Activated CD4-positive, alpha-beta T cell treated with anti-CD3 and anti-CD28 coated beads for 24 hours (primary cell): ENCODE measurements at places on chromosomes 7 and 10.
A peak's percentile ranks its signal among the peaks of the same experiment; 100 is the strongest.

DNA sequence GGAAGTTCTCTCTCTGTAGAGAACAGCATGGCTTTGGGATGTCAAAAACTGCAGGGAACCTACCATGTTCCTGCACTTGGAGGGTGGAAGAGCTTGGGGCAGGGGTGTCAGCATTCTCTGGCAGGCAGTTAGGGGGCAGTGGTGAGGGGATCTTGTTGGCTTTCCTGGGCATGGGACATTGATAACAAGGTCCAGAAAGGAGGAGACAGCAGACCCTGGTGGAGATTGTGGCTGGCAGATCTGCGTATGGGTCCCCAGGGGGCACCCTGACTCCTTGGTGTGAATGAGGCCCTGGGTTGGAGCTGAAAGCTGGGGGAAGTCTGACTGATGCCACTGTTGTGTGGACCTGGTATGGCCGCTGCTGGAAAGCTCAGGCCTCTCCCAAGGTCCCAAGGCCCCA, 22.9 kb upstream of the CAMK2B start:
- DNase-seq, result no peak

GRCh38 chr10:91103384-91104192, 116.9 kb upstream of the PCGF5 start:
- DNase-seq, result no peak

DNA sequence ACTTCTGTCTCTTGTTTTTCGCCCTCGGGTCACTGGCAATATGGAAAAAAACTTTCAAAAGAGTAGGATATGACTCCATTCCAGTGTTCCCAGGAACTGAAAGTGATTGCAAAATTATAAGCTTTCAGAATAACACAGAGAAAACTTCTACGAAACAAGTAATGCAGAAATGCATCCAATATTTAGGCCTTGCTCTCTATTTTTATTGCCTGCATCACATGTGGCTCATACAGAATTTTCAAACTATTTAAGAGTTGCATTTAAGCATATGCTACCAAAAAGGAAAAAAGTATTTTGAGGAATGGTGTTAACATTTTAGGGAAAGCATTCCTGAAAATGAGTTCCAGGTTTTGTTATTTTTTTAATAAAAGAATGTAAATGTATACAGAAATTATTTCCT, 228.0 kb downstream of the CACNB2 start:
- DNase-seq, result no peak

DNA sequence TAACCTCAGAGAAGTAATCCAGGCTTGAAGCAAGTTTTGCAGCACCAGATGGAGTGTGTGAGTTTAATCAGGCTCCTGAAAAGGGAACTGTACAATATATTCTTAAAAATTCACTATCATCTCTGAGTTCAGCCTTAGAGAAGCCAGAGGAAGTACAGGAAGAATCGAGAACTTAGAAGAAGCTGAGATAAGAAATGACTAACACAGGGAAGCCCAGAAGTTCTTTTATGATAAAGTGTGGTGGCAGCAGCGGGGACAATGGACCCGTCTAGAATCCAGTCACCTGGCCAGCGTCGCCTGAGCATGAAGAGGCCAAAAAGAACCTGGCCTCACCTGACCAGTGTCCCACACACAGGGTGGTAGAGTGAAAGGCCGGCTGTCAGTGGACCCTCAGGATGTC, 161.0 kb downstream of the USP6NL start:
- DNase-seq, result no peak

- no peak for DNase-seq
These were observed 15.8 kb downstream of the CUL1 start for GRCh38 chr7:148714498-148714897.

DNA sequence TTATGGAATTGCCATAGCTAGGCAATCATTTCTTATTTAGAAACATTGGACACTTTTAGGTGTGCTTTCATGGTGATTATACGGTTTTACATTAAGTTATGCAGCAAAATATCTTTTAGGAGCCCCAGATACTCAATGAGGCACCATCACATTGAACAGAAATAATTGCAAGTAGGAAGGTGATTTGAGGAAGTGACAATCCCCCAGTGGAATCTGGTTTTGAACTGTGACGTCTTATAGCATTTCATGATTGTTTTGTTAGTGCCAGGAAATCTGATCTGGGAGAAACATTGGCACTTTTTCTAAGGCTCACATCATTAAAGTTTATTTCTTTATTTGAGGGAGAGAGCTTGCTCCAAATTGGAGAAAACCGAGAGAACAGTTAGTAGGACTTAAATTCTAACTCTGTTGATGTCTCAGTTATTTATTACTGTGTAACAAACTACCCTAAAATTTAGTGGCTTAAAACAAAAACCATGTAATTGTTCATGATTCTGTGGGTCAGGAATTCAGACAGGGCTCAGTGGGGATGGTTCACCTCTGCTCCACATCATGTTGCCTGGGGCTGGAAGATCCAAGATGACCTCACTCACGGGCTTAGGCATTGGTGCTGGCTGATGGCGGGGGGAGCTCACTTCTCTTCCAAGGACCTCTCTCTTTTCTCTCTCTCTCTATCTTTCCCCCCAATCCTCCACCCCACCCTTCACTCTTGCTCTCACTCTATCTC, 78.2 kb upstream of the STEAP1B start:
- DNase-seq, result no peak

- DNase-seq, result no peak
These were observed 197.5 kb downstream of the PTN start for GRCh38 chr7:137146012-137146455.

GRCh38 chr7:11319491-11320274, 346.0 kb downstream of the PHF14 start:
- no peak for DNase-seq

- DNase-seq, result no peak
These were observed 95.0 kb downstream of the MICALL2 start for GRCh38 chr7:1364068-1364905.

DNA sequence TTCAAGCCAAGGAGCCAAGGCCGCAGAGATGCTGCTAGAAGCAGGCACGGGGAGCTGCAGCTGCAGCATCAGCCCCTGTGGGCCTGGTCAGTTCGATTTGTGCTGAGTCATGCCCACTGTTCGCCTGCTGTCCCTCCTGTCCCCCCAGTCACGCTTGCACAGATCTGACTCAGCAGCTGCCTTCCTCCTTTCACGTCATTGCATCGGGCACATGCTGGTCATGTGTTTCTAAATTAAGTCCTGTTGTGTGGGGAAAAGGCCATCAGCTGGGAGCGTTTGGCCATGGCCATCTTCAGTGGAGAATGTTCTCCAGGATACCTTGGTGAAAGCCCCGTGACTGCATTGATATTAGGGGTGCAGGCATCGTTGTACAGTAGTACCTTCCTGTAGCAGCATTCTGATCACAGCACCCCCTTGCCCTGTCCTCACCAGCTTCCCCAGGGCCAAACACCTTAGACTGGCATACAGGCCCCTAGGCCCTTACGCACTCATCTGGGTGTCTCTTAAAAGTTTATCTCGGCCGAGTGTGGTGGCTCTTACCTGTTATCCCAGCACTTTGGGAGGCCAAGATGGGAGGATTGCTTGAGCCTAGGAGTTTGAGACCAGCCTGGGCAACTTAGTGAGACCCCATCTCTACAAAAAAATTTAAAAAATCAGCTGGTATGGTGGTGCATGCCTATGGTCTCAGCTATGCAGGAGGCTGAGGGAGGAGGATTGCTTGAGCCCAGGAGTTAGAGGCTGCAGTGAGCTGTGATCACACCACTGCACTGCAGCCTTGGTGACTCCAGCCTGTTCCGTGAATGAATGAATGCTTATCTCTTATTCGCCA, 23.2 kb downstream of the POR start:
- no peak for DNase-seq

DNA sequence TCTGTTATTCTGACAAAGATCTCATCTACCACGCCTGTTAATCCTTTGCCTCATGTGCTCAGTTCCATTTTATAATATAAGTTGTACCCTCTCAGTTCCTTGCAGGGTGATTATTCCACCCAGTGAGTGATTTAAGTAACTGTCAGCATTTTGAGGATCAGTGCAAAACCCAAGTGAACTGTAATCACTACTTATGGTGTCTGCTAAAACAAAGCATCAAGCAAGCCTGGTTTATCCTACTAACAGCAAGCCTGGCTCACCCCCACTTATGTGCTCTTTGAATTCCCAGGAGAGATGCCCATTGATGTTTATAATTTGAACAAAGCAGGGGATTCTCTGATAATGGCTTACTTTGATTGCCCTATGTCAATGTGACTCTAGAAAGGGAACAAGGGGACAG, 186.8 kb upstream of the LRGUK start:
- DNase-seq, result no peak

- DNase-seq, result no peak
These were observed 72.9 kb downstream of the ZNF783 start for GRCh38 chr7:149334930-149335329.

DNA sequence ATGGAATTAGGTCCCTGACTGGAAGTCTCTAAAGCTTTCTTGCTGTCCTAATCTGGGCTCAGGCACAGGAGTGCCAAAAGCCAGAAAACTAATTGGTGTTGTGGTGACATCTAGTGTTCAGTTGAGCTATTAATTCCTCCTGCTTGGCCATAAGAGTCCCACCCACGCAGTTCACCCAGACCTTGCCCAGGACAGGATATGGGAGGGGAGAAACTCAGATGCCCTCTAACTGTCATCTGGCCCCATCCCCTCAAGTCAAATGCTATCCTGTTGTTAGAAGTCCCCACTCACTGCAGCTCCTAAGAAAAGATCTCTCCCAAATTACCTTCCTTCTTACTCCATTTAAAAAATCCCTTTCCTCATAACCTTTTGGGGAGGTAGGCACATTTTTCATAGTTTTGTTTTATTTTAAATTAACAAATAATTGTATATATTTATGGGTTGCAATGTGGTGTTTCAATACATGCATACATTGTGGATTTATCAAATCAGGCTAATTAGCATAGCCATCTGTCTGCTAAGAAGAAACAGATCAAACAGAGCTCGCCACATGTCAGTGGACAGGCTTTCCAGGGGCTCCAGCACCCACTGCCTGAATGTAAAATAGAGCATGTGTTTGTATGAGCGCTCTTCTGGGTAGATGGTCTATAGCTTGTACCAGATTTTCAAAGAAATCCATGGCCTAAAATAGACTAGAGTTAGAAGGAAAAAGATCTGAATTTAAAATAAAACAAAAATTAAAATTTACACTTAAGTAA, 84.0 kb downstream of the GSAP start:
- DNase-seq, result peak; percentile 17

DNA sequence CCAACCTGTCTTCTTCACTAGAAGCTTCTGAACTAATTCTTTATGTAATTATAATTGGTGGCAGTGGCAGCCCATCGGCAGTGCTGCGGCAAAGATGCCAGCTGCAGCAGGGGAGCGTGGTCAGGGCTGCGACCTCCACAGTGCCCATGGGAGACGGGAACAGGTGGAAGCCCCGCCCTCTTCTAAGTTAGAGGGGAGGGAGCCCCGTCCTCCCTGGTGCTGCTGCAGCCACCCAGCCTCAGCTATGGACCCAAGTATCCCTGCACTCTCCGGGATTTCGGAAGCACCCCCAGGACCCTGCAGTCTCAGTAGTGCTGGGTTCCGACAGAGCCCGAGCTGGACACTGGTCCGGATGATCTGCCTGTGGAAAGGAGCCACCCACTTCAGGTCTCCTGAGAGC, 117.0 kb upstream of the MBL2 start:
- no peak for DNase-seq

DNA sequence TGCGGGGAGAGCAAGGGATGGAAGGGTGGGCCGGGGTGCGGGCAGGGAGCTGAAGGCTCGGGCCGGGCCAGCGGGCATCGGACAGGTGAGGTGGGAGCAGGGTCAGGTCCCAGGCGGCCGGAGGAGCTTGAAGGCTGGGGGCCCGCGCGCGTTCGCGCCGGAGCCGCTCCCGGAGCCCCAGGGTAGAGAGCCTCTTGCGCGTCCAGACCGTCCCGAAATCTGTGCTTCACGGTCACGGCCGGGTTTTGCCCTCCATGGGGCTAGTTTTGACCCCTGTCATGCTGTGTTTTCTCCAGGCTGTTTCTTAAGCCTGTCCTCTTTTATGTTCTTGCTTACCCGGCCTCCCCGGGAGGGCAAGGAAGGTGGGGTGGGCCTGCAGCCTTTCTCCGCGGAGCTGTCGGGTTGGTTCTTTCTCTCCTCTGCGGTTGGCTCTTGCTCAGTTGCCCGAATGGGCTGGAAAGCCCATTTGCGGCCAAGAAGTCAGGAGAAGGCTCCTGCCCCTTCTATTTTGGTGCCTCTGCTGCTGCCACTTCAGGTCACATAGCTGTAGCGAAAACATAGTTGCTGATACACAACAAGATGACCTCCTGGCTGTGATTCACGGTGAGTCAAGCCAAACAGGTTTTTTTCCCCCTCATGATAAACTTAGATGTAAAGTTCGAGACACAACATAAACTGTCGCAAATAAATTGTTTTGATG, 650 bp downstream of the UBE2D1 start:
- DNase-seq, result peak; percentile 7

DNA sequence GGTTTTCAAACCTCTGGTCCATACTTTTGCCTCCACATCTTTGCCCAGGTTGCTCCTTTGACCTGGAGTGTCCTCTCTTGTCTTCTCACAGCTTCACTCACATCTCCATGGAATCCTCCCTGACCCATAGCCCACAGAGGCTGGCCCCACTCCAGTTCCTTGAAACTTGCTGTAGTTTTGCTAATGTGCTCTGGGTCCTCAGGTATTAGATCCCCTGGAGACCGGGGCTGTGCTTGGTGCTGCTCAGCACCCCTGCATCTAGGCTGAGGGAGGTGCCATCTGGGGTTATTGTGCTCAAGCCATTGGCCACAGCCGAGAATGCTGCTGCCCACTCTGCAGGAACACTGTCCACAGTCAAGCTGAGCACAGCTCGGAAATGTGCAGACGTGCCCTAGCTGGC, 16.5 kb downstream of the KNDC1 start:
- no peak for DNase-seq

DNA sequence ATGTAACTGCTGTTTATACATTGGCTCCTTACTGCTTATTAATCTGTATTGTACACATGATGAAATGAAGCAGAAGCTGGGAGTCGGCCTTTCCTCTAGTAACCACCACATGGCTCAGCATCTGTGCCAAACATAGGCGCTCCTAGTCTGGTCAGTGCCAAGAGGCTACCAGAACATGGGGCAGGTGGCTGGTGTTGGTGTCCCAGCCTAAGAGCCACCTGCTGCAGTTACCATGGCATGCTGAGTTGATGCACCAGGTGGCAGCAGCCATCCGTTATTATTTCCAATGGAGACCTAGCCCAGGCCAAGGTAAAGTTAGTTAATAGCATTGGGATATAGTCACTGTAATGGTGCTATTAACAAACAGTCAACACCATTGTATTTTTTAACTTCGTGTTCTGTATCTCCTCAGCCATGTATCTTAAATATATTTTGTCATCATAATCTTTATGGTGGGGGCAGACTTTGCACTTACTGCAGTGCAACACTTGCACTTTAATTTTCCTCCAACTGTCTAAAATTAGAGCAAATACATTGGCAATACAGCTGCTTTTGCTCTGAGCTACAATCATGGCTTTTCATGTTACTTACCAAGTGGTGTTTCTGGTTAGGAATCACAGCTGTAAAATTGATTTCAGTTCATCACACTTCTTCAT, 33.1 kb downstream of the HBP1 start:
- DNase-seq, result no peak

DNA sequence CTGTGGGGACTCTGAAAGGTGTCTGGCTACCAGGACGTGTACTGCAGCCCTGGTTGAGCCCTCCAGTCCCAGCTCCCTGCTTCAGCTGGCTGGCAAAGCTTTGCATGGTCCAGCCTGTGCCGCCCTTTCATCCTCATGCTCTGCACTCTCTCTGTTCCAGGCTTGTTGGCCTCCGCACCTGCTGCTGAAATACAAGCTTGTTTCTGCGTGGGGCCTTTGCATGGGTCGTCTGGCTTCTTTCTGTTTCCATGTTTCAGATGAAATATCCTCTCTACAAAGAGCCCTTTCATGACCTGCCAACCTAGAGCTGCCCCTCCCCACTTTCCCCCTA, 45.9 kb downstream of the TSPAN15 start:
- DNase-seq, result no peak

GRCh38 chr10:8369666-8370065, 315.2 kb downstream of the GATA3 start:
- DNase-seq, result no peak
